Peyer's patch (tissue), 4 donors: ENCODE measurements at places on chromosomes 6 and 20. TPM values are rescaled to one million over a fixed set of nuclear protein-coding genes. Genes with fewer than 3 reads are reported as not detected.

- DNase-seq, result peak; percentile 90
These were observed 18.1 kb downstream of the ACSS1 start for GRCh38 chr20:25039697-25040437.

The TASP1 gene
- 21.5 TPM for total RNA-seq

- no peak for DNase-seq
These were observed 10.8 kb downstream of the SIM1 start for GRCh38 chr6:100453701-100454521.

The SSTR4 gene
- total RNA-seq, result not detected

GRCh38 chr6:108736002-108736361 lies 112.2 kb upstream of the ARMC2 start:
- no peak for DNase-seq

DNA sequence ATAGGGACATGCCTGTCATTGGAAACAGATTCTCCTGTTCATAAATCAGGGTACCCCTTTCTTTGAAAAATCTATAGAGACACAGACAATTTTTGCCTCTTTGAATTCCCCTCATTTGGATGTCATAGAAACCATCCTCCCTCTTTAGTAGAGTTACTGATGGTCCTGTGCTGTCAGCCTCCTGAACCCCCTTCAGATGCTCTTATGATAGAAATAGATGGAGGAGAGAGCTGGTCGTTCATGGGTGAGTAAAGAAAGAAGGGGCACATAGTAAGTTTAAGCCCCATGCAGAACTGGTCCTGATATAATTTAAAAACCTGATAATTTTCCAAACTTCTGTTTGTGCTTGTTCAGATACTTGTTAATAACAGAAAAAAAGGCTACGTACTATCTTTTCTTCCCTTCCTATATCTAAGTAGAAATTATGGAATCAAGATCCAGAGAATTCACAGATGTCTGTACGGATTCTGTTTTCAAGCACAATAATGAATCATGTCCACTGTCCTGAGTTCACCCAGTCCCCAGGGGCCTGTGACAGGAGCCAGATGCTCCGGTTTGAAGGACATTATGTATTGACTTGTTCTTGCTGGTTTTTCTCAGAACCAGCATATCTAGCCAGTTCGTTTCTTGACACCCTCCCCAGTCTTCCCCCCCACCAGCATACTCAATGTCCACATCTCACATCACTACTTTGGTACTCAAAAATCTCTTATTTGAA lies 78.1 kb downstream of the NCOA7 start:
- DNase-seq, result no peak

- peak; percentile 75 for DNase-seq
These were observed 33.0 kb upstream of the FILIP1 start for GRCh38 chr6:75526502-75527127.

The ADAM33 gene
- total RNA-seq, result 175 TPM

The CAGE1 gene
- not detected for total RNA-seq

DNA sequence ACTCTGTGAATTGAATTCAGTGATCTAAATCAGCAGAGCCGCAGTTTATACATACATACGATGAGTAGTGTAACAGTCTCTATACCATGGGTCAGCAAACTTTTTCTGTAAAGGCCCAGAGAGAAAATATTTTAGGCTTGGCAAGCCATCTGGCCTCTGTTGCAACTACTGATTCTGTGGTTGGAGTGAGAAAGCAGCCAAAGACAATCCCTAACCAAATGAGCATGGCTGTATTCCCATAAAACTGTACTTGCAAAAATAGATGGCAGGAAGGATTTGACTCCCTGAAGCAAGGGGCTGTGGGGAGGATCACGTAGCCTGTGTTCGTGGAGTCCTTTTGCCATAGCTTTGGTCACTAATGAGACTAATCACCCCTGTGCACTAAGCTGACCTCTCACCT lies 17.9 kb upstream of the MOCS1 start:
- DNase-seq, result no peak

The ENTPD6 gene
- 195 TPM for total RNA-seq

DNA sequence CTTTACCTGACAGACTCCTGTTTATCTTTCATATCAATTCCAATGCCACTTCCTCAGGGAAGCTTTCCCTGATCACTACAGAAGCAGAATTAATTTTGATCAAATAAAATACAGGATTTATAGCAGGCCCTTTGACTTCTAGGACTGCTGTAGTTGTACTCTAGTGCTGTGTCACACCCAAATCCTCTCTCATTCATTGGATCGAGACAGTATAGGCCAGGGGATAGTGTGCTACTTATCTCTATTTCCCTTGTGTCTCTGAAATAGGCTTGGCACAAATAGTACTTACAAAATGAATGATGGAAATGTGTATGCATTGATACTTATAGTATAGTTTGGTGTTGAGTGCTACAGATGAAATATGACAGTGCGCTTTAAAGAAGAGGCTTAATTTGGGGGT lies 19.8 kb downstream of the RALY start:
- no peak for DNase-seq

DNA sequence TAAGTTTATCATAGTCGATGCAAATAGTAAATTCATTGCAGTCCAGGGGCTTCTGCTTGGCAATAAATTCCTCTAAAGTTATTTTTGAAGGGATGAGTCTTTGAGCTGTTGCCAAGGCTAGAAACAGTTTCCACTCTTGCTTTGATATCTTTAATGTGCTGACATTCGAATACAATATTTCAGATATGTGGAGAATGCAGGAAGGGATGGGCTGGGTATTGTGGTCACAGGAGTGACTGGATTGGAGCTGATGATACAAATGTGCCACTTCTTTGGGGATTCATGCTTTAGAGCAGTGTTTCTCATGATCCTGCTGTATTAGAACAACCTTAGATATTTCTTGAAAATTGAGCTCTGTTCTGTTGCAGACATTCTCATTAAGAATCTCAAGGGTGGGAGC lies 139.0 kb downstream of the PRDM13 start:
- no peak for DNase-seq

The EGFL8 gene
- 8.9 TPM for total RNA-seq

DNA sequence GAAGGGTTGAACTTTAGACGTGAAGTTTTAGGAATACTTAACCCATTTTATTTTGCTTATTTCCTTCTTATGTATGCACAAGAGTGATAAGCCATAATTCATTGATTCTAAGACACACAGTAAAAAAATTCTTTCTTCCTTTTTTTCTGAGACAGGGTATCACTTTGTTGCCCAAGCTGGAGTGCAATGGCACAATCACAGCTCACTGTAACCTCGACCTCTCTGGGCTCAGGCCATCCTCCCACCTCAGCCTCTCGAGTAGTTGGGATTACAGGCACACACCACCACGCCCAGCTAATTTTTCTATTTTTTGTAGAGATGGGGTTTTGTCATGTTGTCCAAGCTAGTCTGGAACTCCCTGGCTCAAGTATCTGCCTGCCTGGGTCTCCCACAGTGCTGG lies 116.6 kb upstream of the RNF24 start:
- no peak for DNase-seq

GRCh38 chr20:15945289-15945688 lies 628.0 kb downstream of the KIF16B start:
- no peak for DNase-seq

- DNase-seq, result no peak
These were observed 315.4 kb upstream of the SASH1 start for GRCh38 chr6:148027201-148027600.

GRCh38 chr6:106160189-106160588 lies 74.1 kb downstream of the PRDM1 start:
- DNase-seq, result no peak

DNA sequence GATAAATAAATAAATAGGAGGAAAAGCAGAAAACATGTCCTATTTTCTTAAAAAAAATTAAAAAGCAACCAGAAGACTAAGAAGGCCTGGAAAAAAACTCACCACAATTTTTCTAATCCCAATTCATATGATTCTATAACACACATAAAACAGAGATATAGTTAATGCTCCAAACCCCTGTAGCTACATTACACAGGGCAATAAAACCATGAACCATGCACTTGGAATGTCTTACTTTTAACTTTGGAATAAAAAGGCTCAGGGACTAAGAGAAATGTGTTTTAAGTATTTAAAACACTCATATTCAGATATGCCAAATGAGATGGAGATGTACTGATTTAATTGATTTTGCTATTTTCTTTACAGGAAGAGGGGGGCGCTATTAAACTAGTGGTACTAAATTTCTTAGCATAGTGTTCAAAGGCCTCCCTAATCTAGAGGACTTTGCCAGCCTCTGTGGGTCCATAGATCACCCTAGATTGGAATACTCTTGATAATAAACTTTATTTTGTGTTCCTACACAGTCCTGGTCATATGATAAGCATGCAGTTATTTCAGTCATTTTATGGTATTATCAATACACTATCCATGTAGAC lies 30.3 kb upstream of the GCM1 start:
- DNase-seq, result no peak
